ENCODE measurements at places on chromosomes 11 and 22. TPM values are rescaled to one million over a fixed set of nuclear protein-coding genes. Genes with fewer than 3 reads are reported as not detected.

DNA sequence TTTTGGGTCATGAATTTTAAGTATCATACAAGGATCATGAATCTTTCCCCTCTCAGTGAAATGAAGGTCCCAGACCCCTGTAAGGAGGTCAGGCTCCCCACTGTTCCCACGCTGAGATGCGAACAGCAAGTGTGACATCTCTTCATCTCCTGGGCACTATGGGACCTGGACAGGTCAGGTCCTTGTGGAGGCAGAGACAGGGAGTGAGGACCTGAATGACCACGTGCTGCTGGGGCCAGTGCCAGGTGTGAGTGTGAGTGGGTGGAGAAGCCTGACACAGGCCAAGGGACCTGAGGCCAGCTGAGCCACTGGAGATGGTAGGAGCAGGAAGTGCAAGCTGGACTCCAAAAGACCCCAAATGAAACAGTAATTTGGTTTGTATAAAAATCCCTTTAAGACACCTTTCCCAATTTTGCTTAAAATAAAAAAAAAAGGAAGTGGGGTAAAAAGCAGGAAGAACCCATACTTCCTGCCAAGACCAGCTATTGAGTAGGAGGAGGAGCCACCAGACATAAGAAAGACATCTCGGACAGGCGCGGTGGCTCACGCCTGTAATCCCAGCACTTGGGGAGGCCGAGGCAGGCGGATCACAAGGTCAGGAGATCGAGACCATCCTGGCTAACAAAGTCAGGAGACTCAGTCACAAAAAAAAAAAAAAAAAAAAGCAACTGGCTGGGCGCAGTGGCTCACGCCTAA is 35.4 kb upstream of the SERPIND1 start:
- no peak for DNase-seq

DNA sequence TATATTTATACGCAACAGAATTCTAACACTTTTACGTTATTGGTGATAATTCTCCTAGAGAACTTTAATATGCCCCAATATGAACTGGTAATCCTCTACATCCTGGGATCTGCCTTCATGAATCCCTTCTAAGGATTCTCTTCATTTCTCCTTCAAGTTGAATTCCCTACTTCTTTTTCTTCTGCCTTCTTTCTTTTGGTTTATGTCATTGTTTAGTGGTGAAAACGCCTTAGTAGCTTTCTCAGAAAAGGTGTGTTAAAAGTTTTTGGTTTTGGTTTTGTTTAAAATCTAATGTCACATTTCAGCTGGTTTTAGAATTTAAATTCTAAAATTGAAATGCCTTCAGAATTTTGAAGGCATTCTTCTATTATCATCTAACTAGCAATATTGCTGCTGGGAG is 17.7 kb upstream of the RTL6 start:
- no peak for DNase-seq

TMPRSS13 gene
- not detected for total RNA-seq

- DNase-seq = no peak
These were observed 14.5 kb downstream of the FEZ1 start for GRCh38 chr11:125481531-125481930.

GRCh38 chr11:34640050-34640923 is 19.4 kb downstream of the EHF start:
- no peak for DNase-seq

GRCh38 chr22:30397656-30398635 is 1.1 kb downstream of the SEC14L2 start:
- no peak for DNase-seq

- DNase-seq = no peak
These were observed 62.4 kb downstream of the APOL1 start for GRCh38 chr22:36315325-36315724.

DNA sequence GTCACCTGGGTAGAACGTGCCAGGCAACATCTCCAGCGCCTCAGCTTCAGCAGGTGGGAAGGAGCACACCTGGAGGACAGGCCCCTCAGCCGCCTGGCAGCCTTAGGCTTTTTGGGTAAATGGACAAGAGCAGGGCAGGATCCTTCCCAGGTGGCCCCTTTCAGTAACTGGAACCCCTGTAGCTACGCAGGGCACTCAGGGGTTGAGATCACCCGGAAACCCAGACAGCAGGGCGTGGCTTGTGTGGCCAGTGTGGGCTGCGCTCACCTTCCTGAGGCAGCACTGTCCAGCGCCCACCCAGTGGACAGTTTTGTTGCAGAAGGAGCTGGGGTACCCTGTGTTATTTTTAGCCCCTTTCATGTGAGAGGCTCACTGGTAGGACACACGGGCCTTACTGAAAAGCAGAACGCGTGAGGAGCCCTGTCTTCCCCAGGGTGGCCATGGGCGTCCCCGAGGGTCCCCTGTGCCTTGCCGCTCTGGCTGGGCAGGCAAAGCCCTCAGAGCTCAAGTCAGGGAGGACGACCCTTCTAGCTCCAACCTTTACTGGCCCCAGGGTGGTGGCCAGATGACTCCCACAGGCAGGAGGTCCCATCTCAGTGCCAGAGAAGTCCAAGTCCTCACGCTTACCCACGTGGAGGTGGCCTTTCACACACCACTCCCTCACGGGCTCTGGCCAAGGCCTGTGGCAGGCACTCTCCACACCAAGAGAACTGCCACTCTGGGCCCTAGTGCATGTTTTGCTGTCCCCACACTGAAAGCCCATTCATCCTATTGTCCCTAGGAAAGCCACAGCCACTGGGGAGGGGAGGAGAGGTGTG is 75.8 kb downstream of the CTTN start:
- no peak for DNase-seq

- peak; percentile 80 for DNase-seq
These were observed 14.9 kb downstream of the FZD4 start for GRCh38 chr11:86940122-86940777.

DNA sequence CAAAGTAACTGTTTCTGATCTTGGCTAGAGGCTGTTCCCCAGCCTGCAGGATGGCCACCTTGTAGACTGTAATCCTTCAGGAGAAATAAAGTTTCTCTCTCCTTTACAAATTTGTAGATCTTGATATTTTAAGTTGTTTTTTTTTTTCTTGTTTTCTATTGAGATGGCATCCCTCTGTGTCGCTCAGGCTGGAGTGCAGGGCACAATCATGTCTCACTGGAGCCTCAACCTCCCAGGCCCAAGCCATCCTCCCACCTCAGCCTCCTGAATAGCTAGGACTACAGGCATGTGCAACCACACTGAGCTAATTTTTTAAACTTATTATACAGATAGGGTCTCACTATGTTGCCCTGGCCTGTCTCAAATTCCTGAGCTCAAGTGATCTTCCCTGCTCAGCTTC is 389.8 kb upstream of the LRRC4C start:
- DNase-seq = no peak

Data from gastrocnemius medialis (tissue), 4 donors.